SK-N-MC (cell line): ENCODE measurements at places on chromosomes 5 and 9.
A peak's percentile ranks its signal among the peaks of the same experiment; 100 is the strongest.

GRCh38 chr9:93003552-93004407 lies 54.7 kb upstream of the SUSD3 start:
- DNase-seq = no peak

DNA sequence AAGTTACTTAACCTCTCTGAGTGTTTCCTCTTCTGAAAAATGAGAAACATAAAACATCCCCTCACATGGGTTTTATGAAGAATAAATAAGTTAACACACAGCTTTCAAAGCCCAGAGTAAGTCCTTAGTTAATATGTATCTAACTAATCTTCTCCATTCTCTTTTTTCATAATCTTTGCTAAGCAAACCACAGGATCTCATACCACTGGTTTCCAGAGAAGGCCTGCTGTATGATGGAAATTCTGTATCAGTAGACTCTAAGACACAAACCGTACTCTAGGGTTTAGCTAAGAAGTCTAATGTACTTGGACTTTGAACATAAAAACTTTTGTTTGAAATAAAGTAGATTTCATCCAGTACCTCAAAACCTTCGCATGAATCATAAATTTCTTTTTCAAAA lies 307.9 kb downstream of the SPOCK1 start:
- DNase-seq = no peak

GRCh38 chr9:109629615-109630014 lies 131.5 kb upstream of the PTPN3 start:
- no peak for DNase-seq

GRCh38 chr5:54363669-54364068 lies 53.3 kb upstream of the ARL15 start:
- DNase-seq = no peak

GRCh38 chr9:77575785-77576184 lies 72.3 kb downstream of the GNA14 start:
- DNase-seq = peak; percentile 8

- no peak for DNase-seq
Observed at GRCh38 chr9:83061990-83062650, 822 bp downstream of the RASEF start.

DNA sequence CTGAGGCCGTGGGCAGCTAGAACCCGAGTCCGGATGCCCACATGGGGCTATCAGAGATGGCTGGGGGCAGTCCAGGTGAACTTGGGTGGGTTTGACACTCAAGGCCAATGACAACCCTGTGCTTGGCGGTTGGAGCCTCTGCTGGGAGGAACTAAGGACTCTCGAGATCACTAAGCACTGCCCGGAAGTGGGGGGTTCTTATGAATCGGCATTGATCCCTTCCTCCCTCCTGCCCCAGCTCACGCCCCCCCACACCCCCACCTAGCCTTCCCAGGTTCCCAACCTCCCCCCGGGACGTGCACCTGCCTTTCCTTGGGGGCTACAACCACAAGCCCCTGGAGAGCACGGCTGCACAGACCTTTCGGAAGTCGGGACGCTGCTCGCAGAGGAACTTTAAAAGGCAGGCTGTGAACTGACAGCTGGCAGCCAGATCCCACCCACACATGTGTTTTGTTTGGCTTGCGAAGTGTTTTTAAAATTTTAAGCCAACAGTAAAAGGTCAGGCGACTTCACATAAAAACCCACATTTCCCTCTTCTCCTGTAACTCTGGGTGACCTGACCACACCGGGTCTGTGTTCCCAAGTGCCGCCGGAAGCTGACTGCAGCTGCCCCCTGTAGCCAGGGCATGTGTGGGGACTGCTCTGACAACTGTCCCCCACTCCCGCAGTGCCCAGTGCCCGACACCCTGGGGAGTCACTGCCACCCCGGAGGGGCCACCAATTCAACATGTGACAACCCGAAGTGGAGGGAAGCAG lies 5.1 kb upstream of the RALGDS start:
- DNase-seq = no peak

DNA sequence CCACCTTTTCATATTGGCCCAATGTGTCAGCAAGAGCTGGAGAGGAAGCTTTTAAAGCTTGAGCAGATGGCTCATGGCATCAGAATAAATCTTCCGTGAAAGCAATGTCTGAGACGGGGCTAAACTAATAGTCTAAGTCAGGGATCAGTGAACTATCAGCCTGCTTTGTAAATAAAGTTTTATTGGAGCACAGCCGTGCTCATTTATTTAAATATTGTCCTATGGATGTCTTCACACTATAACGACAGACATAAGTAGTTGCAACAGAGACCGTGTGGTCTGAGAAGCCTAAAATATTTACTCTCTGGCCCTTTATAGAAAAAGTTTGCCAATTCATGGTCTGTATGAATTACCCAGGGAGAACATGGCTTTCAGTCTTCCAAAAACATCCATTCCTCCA lies 85.6 kb upstream of the SLC44A1 start:
- DNase-seq = no peak

DNA sequence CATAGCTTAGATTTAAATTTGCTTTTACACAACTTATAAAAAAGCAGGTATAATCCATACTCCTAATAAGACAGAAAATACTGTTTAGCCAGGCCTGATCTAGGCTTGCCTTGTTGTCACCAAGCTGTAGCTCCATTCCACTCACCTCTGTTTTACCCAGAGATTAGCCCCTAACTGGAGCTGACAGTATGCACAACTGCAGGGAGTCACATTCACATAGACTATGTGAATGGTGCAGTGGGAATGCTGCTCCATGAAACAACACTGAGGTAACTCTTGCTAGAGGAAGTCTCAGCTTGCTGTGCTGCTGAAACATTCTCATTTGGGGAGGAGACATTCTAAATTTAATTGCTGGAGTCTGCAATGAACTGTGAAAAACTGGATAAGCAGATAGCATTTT lies 209.1 kb downstream of the TMEM232 start:
- no peak for DNase-seq

- DNase-seq = no peak
Observed at GRCh38 chr5:10330511-10331230, 22.8 kb upstream of the MARCHF6 start.

DNA sequence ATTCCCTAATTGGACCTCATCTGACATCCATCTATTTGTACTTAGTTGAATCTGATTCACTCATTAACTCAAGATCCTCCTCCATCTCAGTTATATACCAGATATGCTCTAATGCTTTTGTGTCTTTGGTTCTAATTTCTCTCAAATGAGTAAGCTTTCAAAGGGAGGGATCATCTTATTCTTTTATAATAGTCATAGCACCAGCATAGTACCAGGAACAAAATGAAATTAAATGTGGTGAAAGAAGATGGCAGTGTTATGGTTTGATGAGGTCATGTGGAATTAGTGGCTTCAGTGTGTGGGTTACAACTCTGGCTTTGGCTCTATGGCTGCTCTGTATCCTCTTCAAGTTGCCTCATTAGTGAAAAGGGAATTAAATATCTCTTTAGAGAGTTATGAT lies 32.5 kb upstream of the ZNF366 start:
- no peak for DNase-seq

DNA sequence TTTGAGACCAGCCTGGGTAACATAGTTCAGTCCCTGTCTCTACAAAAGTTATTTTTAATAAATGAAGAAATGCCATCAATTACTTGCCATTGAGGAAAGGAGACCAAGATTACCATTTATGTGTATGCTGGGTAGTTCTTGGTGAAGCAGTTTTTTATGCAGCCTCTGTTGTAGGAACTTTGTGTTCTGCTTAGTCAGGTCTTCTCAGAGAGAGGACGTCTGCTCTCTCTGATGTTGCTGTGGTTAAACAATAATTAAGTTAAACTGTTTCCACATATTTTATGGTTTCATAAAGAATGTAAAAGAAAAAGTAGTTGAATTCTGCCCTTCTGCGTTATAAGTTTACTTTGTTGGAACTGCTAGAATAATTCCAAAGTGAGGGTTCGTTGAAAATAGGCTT lies 210.5 kb downstream of the KDM4C start:
- DNase-seq = no peak

- no peak for DNase-seq
Observed at GRCh38 chr5:159951387-159951786, 35.1 kb downstream of the ADRA1B start.

GRCh38 chr5:176440927-176441706 lies 7.1 kb upstream of the FAF2 start:
- DNase-seq = no peak

GRCh38 chr5:41748631-41749030 lies 121.6 kb downstream of the OXCT1 start:
- no peak for DNase-seq

- no peak for DNase-seq
Observed at GRCh38 chr5:61407706-61408270, 75.7 kb downstream of the ZSWIM6 start.

- DNase-seq = no peak
Observed at GRCh38 chr5:157505496-157505895, 45.5 kb downstream of the NIPAL4 start.

- DNase-seq = no peak
Observed at GRCh38 chr9:122367065-122367464, 3.8 kb upstream of the PTGS1 start.

GRCh38 chr5:149683964-149684363 lies 46.1 kb upstream of the PPARGC1B start:
- DNase-seq = no peak

GRCh38 chr5:43049236-43049635 lies 9.1 kb upstream of the ANXA2R start:
- no peak for DNase-seq

DNA sequence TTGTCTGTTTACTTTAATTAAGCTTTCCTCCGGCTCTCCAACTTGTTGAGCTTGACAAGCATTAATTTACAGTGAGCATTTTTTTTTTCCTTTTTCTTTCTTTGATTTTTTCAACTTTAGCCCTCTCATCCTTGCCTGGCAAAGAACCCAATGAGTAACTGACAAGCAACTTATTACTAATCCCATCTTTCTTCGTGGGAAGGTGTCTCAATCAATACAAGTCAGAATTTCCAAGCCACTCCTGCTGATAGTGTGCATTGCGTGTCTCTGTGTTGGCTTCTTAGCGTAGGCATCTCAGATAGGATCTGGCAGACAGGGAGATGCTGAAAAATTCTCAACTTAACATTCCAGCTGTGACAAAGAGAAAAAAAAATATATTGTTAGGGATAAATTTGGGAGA lies 527.7 kb upstream of the WWC1 start:
- DNase-seq = no peak

- DNase-seq = no peak
Observed at GRCh38 chr5:110329955-110330525, 396.4 kb downstream of the TMEM232 start.

- DNase-seq = no peak
Observed at GRCh38 chr5:121088341-121088740, 624.2 kb downstream of the PRR16 start.

- no peak for DNase-seq
Observed at GRCh38 chr5:125331987-125332598, 585.7 kb upstream of the ZNF608 start.

DNA sequence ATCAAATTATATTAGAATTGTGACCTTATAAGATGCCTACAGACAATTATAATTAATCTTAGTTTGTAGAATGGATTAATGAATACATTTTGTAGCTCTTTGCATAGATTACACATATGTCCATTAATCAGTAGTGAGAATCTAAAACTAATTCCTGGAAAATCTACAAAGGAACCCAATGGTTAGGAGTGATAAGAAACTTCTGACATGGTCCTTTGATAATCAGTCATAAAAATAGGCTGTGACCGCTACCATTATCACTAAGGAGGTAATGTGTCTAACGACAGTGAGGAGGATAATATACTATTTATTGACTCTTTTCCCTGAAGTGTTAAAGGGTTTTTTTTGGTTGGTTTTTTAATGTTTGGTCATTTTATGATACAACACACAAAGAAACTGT lies 46.6 kb downstream of the BNC2 start:
- no peak for DNase-seq

DNA sequence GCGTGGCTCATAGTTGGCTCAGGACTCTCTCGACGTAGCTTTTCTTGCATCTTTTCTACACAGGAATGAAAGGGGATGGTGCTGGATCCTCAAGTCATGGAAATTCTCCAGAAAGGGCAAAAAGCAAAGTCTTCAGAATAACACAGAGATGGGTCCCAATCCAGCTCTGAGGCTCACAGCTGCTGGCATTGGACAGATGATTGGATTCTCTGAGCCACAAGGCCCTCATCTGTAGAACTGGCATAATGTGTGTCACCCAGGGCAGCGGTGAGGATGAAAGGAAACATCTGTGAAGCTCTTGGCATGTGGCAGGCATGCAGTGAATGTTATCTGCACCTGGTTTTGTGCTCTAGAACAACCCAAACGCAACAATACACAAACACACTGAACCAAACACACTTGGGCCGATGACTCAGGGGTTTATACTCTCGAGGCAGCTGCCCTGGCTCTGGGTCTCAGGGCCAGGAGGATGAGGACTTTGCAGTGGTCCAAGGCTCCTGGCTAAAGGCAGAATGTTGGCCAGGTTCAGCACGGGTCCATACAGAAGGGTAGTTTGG lies 64.0 kb upstream of the UBTD2 start:
- DNase-seq = no peak
